WTC11 (cell line): ENCODE measurements at places on chromosomes 3 and 15.

GRCh38 chr15:95454403-95455262 is 875.9 kb upstream of the NR2F2 start:
- no peak for DNase-seq

GRCh38 chr3:12352253-12352652 is 63.4 kb downstream of the PPARG start:
- no peak for DNase-seq

DNA sequence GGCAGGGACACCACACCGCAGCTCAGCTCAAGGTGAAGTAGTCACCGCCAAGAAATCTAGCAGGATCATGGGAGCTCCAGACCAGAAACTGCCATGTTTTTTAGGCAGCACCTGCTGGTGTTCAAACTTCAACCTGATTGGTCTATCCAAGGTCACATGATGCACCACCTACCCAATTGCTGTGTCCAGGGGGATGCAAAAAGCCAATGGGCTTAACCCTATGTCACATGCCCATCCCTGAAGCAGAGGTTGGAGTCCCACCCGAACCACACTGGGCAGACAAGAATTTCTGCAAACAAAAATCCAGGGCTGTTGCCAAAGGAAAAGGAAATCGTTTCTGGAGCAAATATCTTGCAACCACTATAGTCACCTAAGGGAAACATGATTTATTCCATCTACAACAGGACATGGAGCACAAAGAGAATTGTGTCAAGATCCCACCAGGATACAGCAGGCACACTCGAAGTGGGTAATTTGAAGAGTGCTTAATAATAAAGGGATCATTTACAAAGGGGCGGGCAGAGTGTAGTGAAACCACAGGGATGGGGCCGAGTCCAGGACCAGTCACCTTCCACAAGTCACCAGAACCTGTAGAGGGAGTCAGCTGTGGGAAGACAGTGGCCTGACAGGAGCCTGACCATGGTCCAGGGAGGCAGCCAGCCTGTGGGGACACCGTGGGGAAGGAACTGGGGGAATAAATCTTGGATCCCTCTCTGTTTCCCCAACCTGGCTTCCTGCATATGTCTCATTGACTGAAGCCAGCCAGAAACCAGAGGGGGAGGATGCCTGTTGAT is 34.2 kb upstream of the TSEN2 start:
- no peak for DNase-seq

DNA sequence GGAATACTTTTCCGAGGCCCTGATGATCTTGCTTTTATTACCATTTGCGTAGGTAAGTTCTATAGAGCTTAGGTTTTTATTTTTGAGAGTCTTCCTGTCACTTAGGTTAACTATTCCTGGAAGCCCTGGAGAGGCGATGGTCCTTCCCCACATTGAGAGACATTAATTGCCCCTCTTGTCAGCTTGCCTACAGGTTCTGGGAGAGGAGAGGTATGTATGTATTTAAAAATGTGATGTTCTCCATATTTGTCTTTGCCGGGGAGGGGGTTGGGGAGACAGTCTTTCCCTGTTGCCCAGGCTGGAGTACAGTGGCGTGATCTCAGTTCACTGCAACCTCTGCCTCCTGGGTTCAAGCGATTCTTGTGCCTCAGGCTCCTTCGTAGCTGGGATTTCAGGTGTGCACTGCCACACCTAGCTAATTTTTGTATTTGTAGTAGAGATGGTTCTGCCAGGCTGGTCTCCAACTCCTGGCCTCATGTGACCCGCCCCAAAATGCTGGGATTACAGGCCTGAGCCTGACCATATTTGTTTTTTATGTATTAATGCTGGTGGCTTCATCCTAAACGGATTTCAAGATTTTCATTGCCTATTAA is 6.2 kb downstream of the RPSA start:
- no peak for DNase-seq

DNA sequence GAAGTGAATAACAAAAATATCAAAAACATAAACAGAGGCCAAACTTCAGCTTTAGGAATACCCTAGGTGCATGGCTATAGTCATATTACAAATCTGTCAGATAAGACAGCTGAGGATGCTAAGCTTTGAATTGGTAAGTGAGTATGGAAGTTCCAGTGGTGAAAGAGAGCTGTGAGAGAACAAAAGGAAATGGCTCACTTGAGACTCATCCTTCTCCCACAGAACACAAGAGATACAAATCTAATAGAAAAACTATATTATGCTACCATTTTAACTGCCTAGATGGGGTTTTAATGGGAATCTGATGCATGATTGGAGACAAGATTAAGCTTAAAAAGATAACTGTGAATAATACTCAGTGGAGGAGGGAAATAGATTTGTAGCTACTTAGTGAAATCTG is 21.5 kb upstream of the PEX5L start:
- no peak for DNase-seq
